Foreskin fibroblast (primary cell): ENCODE measurements at places on chromosomes 6 and 20.

GRCh38 chr6:125528621-125529041 lies 220.8 kb upstream of the HEY2 start:
- no peak for DNase-seq

DNA sequence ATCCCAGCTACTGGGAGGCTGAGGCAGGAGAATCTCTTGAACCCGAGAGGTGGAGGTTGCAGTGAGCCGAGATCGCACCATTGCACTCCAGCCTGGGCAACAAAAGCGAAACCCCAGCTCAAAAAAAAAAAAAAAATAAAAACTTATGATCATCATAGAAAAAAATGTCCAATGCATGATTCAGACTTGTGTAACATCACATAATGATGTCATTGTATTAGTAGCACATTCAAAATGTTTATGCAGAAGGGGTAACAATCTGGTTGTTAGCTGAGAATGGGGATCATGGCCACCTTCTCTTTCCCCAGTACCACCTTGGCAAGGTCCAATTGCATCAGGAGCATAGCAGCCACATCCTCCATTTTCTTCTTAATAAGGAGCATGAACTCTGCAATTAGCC lies 137.6 kb upstream of the MARCKS start:
- DNase-seq: peak; percentile 30

DNA sequence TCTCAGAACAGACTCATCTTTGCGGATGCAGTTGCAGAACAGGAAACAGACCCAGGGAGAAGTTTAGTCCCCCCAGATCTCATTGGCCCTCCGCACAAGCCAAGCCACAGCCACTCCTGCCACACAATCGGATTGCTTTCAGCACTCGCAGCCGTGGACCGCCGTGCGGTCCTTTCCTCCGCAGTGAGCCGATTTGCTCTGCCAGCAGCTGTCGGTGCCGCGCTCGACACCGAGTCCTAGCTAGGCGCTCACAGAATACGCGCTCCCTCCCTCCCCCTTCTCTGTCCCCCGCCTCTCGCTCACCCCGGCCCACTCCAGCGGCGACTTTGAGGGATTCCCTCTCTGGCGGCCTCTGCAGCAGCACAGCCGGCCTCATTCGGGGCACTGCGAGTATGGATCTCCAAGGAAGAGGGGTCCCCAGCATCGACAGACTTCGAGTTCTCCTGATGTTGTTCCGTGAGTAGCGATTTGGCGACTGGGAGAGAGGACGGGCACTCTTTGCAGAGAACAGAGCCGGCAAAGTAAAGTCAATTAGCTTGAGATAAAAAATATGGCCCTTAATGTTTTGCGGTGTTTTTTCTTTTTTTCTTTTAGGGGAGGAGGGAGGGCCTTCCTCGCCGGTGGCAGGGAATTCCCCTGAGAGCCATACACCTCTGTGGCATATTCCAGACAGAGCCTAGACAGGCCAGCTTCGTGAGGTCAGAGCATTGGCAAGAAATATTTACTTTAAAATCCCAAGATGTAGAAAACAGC lies at the start of gene LAMP5:
TSS of gene LAMP5 (plus strand) at position 130 of the 753 bp plus-strand sequence. CDS start at position 393, 263 bp downstream.
- DNase-seq: peak; percentile 75

DNA sequence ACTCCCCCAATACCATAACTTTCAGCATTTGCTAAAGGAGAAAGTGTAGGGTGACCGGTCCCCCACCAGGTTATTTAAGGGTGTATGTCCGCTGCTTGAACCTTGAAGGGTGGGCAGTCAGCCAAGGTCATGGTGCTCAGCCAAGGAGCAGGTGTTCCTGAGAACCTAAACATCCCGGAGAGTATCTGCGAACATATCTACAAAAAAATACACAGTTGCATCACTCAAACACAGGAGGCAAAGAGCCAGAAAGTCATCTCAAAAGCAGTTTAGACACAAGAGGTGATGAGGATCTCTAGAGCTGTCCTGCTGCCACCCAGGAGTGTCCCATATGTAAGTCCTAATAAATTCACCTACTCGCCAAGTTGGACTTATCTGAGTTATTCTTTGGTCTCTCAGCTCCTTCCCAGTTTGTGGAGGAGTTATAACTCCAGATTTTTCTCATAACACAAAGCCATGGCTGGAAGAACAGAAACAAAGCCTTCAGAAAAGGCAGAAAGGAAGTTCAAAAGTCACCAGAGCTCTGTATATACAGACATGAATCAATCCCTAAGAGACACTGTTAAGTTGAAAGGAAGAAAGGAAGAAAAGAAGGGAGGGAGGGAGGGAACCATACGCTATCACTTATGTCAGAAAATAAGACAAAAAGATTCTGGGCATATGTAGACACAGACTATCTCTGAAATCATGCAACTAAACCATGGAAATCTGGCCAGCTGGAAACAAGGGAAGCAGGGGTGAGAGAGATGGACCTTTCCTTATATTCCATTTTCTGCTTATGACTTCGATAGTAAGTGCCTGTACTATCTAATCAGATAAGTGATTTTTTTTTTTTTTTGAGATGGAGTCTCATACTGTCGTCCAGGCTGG lies 11.3 kb downstream of the MBOAT1 start:
- no peak for DNase-seq

- DNase-seq: no peak
These were observed 49.3 kb downstream of the CD83 start for GRCh38 chr6:14166839-14167238.

- no peak for DNase-seq
These were observed 60.8 kb downstream of the FAXC start for GRCh38 chr6:99288668-99289067.
